ENCODE measurements at places on chromosomes 7 and 10.
A peak's percentile ranks its signal among the peaks of the same experiment; 100 is the strongest.

- DNase-seq, result no peak
These were observed 394.5 kb downstream of the SEMA3D start for GRCh38 chr7:84792231-84792893.

GRCh38 chr7:74332373-74333176 lies 43.4 kb downstream of the CLIP2 start:
- DNase-seq, result no peak

- no peak for DNase-seq
These were observed 42.1 kb upstream of the MKLN1 start for GRCh38 chr7:131285556-131285955.

- DNase-seq, result no peak
These were observed 152.3 kb upstream of the LANCL2 start for GRCh38 chr7:55212838-55213237.

GRCh38 chr7:94154858-94155257 lies 150.7 kb upstream of the BET1 start:
- DNase-seq, result no peak

GRCh38 chr10:14060320-14061070 lies 270.2 kb downstream of the FRMD4A start:
- DNase-seq, result no peak

DNA sequence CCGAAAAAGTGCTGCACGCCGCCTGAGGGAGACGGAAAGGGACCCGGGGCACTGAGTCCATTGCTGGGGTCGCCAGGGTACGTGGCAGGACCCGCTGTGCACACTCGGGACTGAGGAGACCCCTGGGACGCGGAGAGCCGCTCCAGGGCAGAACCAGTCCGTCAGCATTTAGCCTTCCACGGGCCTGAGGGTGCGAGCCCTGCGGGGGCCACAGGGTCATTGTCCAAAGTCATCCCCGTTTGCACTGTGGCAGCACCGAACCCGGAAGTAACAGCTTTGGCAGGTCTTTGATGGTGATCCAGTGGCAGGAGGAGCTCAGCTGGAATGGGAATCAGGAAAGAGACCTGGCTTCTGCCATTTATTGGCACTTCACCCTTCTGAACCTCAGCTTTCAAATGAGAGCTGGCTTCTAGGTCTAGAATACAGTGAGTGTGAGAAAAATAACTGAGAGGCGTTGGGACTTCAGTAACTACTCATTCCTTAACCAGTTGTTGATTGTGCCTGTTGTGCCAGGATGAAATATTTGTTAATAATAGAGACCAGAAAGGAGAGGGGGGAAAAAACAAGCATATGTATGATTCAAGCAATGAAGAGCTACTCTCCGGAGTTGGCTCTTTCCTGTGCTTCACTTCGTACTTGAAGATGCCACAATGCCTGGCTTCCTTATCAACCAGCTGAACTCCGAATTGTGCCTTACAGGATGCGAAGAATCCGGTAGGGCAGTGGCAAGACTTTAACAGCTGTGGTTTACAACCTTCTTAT lies 811 bp upstream of the ARHGAP12 start:
- peak; percentile 10 for DNase-seq

- no peak for DNase-seq
These were observed 49.8 kb downstream of the LHPP start for GRCh38 chr10:124511205-124512039.

GRCh38 chr7:70703785-70704184 lies 428.2 kb upstream of the GALNT17 start:
- no peak for DNase-seq

- no peak for DNase-seq
These were observed 15.5 kb upstream of the SLC18A3 start for GRCh38 chr10:49594594-49594993.

- no peak for DNase-seq
These were observed 263.2 kb downstream of the DGKB start for GRCh38 chr7:14639329-14639728.

DNA sequence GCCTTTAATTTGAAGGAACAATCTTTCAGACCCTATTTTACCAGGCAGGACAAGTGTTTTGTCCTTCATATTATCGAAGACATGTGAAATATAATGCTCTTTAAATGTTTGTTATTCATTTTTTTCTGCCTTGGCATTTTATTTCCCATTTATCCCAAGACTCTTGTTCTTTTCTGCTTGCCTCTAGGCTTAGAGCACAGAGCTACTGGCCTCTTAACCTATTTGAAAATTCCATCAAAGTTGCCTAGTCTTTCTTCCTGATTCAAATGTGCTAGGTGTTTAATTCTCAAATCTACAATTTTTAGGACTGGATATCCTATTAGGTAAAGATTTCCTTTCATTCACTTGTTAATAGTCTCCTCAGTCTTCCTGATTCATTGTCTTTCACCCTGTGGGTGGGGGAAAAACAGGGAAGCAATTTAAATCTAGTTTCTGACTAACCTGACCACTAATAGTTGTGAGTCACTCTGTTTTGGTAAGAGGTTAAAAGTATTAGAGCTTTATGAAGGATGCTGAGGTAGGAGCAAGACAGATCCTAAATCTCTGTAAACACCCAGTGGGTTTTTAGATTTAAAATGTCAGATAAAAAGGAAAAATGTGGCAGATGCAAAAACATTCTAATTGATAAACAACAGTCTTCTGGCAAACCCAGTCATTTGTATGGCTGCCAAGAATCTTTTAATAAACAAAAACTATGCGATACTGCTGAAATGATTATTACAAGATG lies 1.5 kb downstream of the LIPK start:
- no peak for DNase-seq

DNA sequence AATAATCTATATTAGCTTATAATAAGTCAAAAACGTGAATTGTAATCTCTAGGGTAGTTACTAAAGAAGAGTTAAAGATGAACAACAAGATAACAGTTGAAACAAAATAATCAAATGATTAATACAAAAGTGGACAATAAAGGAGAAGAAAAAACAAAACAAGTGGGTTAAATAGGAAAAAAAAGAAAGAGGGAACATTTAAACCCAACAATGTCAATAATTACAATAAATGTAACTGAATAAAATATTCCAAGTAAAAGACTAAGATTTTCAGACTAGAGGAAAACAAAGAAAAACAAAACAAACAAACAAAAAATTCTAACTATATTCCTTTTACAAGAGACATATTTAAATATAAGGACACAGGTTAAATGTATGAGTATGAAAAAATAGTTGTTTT lies 38.0 kb upstream of the ZEB1 start:
- DNase-seq, result no peak

DNA sequence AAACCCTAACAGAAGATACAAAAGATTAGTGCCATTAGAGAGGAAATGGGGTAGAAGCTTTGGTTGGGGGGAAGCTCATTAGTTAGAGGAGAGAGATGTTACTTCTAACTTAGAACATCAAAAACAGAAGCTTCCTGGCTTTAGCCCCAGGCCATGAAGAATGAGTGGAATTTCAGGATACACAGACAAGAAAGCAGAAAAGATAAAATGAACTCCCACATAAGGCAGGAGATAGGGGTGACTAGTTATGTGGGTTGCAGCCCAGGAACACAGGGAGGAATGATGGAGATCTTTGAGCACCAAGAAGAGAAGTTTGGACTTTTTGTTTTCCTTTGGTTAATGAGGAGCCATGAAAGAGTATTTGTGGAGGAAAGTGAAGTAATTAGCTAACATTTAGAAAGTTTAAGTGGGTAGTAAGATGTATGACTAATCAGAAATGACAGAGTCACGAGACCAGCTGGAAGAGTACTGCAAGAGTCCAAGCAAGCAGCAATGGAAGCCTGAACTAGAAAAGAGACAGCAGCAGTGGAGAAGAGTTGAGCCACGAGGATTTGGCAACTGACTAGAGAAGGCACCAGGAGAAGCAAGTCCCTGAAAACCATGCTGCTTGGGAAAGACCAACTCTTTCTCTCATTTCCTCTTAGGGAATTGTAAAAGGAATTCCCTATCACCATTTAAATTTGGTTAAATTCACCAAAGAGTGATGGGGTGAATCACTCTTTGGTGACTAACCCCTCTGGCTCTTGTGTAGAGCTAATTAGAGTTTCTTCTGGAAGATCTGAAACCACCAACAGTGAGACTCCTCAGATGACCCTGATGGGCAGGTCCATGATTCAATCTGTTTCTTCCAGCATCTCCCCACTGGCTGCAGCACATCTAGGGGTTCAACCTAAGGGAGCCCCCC lies 131.9 kb downstream of the KCNMA1 start:
- no peak for DNase-seq

- DNase-seq, result no peak
These were observed 152.9 kb upstream of the INHBA start for GRCh38 chr7:41855798-41856197.

- DNase-seq, result no peak
These were observed 137.9 kb upstream of the SH2B2 start for GRCh38 chr7:102148799-102149198.

All from T-helper 22 cell (primary cell).